ENCODE measurements at places on chromosomes 13 and 19.

DNA sequence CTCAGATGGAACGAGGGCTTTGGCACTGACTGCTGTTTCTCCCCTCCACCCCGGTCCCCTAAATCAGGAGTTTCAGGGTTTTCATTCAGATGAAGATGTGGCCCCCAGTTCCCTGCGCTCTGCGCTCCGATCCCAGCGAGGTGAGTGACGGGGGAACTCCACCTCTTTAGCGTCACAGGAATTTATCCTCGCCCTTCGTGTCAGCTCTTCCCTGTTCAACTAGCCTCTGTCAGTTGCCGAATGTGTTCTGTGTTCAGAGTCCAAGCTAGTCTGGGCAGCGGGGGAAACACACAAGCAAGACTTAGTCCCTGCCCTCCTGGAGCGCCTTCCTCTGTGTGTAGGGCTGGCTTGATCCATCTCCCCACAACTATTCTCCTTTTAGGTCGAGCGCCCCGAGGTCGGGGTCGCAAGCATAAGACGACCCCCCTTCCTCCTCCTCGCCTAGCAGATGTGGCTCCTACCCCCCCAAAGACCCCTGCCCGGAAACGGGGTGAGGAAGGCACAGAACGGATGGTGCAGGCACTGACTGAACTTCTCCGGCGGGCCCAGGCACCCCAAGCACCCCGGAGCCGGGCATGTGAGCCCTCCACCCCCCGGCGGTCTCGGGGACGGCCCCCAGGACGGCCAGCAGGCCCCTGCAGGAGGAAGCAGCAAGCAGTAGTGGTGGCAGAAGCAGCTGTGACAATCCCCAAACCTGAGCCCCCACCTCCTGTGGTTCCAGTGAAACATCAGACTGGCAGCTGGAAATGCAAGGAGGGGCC is 1.8 kb downstream of the KMT2B start:
- no peaks in the 10 kb centered on the region for H3K36me3 ChIP-seq
- no peak overlapping the region for H3K27ac ChIP-seq
- no peaks in the 10 kb centered on the region for H3K27me3 ChIP-seq
- H3K4me1 ChIP-seq: peaks cover 8% of the 10 kb centered on the region

GRCh38 chr13:71770710-71771109 is 96.3 kb downstream of the DACH1 start:
- H3K36me3 ChIP-seq: no peaks in the 10 kb centered on the region
- no peaks in the 10 kb centered on the region for H3K27me3 ChIP-seq
- DNase-seq: no peak
- no peak overlapping the region for H3K27ac ChIP-seq

DNA sequence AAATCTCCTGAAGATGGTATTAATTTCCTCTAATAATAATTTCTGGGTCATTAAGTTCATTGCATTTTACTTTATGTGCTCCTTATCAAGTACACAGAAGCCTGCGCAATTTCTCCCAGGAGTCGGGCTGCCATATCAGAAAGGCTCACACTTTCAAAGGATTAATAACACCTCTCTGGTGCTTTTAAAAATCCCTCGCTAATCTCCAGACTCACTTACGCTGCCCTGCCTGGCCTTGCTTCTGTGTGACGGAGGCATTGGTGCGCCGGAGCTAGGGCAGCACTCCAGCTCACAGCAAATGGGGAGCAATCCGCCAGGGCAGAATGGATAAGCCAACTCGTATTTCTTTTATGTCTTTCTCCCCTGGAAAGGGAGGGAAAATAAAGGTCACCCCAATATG is 300.8 kb downstream of the EFNB2 start:
- no peaks in the 10 kb centered on the region for H3K27me3 ChIP-seq
- no peak overlapping the region for H3K27ac ChIP-seq
- no peak overlapping the region for H3K4me3 ChIP-seq
- no peaks in the 10 kb centered on the region for H3K36me3 ChIP-seq
- DNase-seq: no peak

DNA sequence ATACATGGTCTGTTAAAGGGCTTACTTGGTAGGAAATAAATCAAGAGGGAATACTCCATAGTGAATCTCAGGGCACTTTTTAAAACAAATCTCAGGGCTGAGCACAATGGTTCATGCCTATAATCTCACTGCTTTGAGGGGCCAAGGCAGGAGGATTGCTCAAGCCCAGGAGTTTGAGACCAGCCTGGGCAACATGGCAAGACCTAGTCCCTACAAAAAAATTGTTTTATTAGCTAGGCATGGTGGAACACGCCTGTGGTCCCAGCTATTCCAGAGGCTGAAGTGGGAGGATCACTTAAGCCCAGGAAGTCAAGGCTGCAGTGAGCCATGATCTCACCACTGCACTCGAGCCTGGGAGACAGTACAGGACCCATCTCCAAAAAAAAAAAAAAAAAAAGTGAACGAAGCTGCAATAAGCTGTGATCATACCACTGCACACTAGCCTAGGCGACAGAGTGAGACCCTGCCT is 25.2 kb downstream of the ABCC4 start:
- H3K36me3 ChIP-seq: no peaks in the 10 kb centered on the region
- H3K27me3 ChIP-seq: no peaks in the 10 kb centered on the region
- no peaks in the 10 kb centered on the region for H3K4me1 ChIP-seq
- no peak overlapping the region for H3K4me3 ChIP-seq
- DNase-seq: no peak
- no peak overlapping the region for H3K27ac ChIP-seq

DNA sequence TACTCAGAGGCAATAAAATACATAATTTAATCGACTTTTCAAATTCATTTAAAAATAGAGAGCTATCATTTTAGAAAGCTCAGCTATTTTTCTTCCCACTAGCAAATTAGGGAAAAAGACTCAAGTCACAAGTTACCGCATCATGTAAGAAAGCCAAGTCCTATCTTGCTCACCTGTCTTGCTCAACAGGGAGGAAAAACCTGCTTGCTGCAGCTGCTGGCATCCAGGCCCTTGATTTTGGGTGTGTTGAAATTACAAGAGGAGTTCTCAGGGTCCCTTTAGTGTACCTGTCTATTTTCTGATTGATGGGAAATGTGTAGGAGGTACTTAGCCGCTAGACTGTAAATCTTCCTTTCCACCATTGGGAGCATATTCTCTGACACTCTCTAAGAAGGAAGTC is 22.2 kb downstream of the SLC10A2 start:
- no peaks in the 10 kb centered on the region for H3K27me3 ChIP-seq
- DNase-seq: no peak
- H3K36me3 ChIP-seq: no peaks in the 10 kb centered on the region
- no peak overlapping the region for H3K4me3 ChIP-seq
- no peaks in the 10 kb centered on the region for H3K4me1 ChIP-seq

- DNase-seq: no peak
- H3K27ac ChIP-seq: no peak overlapping the region
- H3K27me3 ChIP-seq: no peaks in the 10 kb centered on the region
Observed at GRCh38 chr13:25910991-25911419, 140.8 kb downstream of the SHISA2 start.

DNA sequence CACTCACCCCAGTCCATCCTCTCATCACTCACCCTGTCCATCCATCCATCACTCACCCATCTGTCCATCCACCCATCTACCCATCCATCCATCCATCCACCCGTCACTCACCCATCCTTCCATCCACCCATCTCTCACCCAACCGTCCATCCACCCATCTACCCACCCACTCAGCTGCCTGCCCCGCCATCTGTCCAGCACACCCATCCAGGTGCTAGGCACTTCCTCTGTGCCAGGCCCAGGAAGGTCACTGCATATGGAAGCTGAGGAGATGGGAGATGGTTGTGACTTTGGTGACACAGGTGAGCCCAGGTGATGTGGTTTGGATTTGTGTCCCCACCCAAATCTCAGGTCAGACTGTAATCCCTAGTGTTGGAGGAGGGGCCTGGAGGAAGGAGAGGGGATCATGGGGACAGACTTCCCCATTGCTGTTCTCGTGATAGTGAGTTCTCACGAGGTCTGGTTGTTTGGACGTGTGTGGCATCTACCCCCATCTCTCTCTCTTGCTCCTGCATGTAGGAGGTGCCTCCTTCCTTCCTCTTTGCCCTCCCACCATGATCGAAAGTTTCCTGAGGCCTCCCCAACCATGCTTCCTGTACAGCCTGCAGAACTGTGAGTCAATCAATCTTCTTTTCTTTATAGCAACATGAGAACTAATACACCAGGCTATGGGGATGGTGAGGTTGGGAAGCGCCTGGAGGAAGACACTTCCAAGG is 15.9 kb upstream of the C13orf46 start:
- H3K36me3 ChIP-seq: no peaks in the 10 kb centered on the region
- no peaks in the 10 kb centered on the region for H3K4me1 ChIP-seq
- H3K4me3 ChIP-seq: no peak overlapping the region
- no peaks in the 10 kb centered on the region for H3K27me3 ChIP-seq

GRCh38 chr19:37986048-37986750 is 79.2 kb downstream of the SIPA1L3 start:
- no peaks in the 10 kb centered on the region for H3K27me3 ChIP-seq
- H3K27ac ChIP-seq: no peak overlapping the region
- H3K4me1 ChIP-seq: no peaks in the 10 kb centered on the region
- no peak for DNase-seq
- H3K4me3 ChIP-seq: no peak overlapping the region

DNA sequence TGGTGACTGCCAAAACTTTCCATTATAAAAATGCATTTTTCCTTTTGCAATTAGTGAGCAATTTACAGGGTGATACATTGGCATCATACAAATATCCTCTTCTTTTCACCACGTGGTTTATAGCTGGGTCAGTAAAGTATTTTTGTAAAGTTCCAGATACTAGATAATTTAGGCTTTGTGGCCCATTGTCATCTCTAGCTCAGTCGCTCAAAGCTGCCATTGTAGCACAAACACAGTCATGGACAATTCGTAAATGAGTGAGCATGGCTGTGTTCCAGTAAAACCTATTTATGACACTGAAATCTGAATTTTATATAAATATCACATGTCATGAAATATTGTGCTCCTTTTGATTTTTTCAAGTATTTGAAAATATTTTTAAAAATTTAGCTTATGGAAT is 162.9 kb downstream of the USP12 start:
- H3K27ac ChIP-seq: no peak overlapping the region
- DNase-seq: no peak
- no peak overlapping the region for H3K4me3 ChIP-seq
- no peaks in the 10 kb centered on the region for H3K27me3 ChIP-seq

- no peak overlapping the region for H3K4me3 ChIP-seq
- no peaks in the 10 kb centered on the region for H3K4me1 ChIP-seq
- DNase-seq: no peak
- no peaks in the 10 kb centered on the region for H3K27me3 ChIP-seq
- no peaks in the 10 kb centered on the region for H3K36me3 ChIP-seq
Observed at GRCh38 chr13:77810430-77810829, 108.2 kb downstream of the EDNRB start.

DNA sequence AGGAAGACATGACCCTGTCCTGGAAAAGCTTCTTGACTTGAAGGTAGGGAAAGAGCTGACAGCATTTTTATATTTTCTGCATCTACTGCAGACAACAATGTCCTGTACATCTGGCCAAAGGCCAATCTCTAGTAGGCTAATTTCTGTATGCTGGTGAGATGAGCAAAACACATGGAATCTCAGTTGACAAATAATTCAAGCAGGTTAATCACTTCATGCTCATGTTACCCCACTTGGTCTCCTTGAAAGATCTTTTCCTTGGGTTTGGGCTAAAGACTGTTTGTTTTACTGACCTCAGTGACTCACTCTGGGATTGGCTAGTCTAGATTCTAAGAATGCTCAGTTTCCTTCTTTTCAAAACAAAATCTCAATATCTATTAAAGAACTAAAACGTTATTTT is 298.8 kb downstream of the LMO7 start:
- H3K4me1 ChIP-seq: no peaks in the 10 kb centered on the region
- H3K27me3 ChIP-seq: no peaks in the 10 kb centered on the region
- H3K4me3 ChIP-seq: no peak overlapping the region
- no peak overlapping the region for H3K27ac ChIP-seq
- H3K36me3 ChIP-seq: no peaks in the 10 kb centered on the region
- DNase-seq: no peak

DNA sequence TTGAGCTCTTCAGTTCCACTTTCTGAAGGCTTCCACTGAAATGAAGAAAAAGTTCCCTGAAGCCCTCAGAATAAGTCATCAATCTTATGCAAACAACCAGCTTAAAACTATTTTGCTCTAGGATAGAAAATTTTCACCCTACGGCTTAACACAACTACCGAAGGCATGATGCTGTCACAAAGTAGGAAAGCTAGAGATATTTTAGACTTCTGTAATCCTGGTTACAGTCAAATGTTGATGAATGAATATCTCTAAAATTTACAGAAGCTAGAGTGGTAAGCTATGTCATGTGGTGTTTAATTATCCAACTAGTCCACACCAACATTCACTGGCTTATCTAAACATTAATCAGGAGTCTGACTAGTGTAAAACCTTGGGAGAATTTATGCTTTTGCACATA is 197.9 kb downstream of the SUCLA2 start:
- no peaks in the 10 kb centered on the region for H3K27me3 ChIP-seq
- no peaks in the 10 kb centered on the region for H3K36me3 ChIP-seq
- H3K4me1 ChIP-seq: no peaks in the 10 kb centered on the region
- no peak for DNase-seq
- H3K27ac ChIP-seq: no peak overlapping the region
- no peak overlapping the region for H3K4me3 ChIP-seq

- H3K27ac ChIP-seq: peak overlapping the region; percentile 73
- no peak overlapping the region for H3K4me3 ChIP-seq
- peaks cover 12% of the 10 kb centered on the region for H3K4me1 ChIP-seq
- no peaks in the 10 kb centered on the region for H3K27me3 ChIP-seq
Observed at GRCh38 chr13:44903574-44903985, 85.7 kb downstream of the NUFIP1 start.

- H3K27ac ChIP-seq: no peak overlapping the region
- H3K27me3 ChIP-seq: no peaks in the 10 kb centered on the region
- no peak overlapping the region for H3K4me3 ChIP-seq
- H3K36me3 ChIP-seq: no peaks in the 10 kb centered on the region
Observed at GRCh38 chr19:32969549-32969948, 2.2 kb downstream of the CEP89 start.

DNA sequence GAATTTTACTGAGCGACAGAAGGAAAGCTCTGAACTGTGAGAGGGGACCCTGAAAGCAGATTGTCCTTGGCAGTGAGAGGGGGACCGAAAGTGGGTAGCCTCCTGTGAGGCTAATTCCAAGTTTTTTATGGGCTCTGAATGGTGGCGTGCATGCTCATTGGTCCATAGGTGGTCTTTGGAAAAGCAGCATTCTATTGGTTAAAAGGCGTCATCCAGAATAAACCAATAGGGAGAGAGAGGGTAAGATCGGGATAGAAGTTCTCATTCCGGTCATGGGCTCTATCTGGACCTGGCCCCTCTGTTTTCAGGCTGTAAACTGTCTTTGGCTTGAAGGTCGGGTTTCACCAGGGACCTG is 539.8 kb upstream of the PCDH9 start:
- H3K27ac ChIP-seq: no peak overlapping the region
- H3K4me3 ChIP-seq: no peak overlapping the region
- no peaks in the 10 kb centered on the region for H3K4me1 ChIP-seq
- H3K36me3 ChIP-seq: no peaks in the 10 kb centered on the region
